Stimulated activated naive CD8-positive, alpha-beta T cell treated with anti-CD3 and anti-CD28 coated beads, Interleukin-15, Interleukin-2, amounts not matched to agents 100 U/mL and 50 U/mL, for 24 hours (primary cell): ENCODE measurements at places on chromosomes 2 and 18.

DNA sequence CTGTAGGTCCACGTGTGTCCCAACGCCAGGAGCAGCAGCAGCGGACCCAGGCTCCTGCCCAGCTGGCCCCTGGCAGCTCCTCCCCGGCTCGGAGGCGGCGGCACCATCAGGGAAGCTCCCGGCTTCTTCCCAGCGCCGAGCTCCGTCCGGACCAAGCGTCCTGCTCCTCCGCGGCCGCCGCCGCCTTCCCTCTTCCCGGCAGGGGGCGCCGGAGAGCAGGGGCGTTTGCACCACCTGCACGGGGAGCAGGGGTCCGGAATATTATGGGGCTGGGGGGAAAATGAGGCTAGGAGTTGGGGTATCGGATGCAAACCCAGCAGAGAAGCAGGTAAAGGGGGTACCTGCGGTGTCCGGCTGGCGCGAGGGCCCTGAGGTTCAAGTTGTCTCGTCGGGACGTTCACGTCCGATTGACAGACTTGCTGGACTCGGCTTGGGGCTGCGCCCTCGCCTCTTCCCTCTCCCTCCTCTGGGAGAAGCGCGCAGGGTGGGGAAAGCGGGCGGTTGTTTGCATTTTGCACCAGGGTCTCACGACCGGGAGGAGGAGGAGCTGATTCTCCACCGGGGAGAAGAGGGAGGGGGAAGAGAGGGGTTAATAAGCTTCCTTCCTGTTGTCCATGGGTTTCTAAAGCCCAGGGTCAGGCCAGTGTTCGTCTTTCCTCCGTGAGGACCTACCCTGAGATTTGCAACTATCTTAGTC, at the start of gene CCBE1:
Gene CCBE1 (minus strand): TSS at position 188 of the 697 bp plus-strand sequence.
- peak; percentile 73 for DNase-seq

DNA sequence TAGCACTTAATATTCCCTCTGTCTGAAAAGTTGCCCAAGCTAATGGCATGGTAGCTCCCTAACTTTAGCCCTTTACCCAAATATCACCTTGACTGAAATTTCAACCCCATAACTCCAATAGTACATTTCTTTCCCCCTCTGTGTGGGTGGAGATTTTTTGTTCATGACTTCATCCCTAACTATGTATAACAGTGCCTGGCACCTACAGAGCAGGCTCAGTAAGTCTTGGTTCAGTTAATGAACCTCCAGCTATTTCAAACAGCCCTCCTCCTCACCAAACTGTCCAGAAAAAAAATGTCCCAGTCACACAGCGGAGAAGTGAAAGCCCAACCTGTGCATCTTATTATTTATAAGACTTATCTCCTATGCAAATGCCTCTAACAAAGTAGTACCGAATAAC, 18.6 kb downstream of the BUB1 start:
- DNase-seq, result no peak

- DNase-seq, result no peak
Observed at GRCh38 chr2:202009019-202009481, 24.6 kb upstream of the FZD7 start.

DNA sequence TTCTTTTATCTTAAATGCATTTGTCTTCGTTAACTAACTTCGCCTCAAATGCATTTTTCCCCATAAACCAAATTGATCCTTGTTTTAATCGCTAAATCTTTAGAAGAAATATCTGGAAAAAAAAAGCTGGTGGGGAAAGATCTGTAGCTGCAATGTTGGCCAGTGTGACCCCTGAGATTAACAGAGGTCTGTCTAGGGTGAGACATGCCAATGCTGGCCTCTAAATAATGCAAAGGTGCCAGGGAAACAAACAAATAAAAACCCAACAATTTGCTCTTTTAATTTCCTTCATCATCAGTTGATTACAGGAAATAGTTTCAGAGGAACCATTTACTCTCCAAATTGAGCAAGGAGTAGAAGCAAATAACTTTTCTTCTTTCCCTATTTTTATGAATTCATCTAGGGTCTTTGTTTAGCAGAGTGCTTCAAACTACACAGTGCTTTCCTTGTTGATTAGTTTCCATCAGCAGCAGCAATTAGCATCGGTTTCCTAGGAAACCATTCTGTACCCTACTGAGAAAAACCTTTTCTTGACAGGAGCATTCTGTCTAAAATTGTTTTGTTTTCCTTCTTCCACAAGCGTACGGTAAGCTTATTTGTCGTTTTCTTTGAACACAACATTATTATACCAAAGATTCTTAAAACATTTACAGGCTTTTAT, 100.5 kb upstream of the UNC80 start:
- no peak for DNase-seq

GRCh38 chr2:172427256-172427989, at the start of gene ITGA6:
Gene ITGA6 (plus strand): TSS chr2:172427586.
- peak; percentile 75 for DNase-seq

- DNase-seq, result no peak
Observed at GRCh38 chr2:180698668-180699067, 281.7 kb upstream of the UBE2E3 start.

DNA sequence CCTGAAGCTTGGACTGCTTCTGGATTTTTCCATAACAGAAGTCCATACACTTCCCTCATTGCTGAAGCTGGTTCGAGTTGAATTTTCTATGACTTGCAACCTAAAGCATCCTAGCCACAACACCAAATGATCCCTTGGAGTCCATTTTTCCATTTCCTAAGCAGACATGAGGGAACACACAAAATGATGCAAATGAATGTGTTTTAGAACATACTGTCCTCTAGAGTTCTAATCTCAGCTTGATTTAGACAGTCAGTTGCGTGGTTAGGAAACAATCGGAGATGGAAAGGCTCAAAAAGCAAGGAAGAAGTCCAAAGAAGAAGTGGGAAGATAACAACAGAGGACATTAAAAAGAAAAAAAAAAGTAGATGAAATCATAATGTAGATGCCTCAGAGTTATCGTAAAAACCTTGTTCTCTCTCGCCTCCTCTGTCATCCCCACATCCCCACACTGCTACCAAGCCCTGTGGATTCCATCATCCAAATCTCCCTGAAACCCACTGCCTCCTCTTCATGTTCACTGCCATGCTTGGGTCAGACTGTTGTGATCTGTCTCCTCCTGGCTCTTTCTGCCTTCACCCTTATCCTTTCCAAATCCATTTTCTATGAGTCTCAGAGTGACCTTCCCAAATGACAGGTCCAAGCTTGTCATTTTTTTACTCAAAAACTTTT, 58.4 kb downstream of the TMEM247 start:
- no peak for DNase-seq

- DNase-seq, result no peak
Observed at GRCh38 chr2:174597009-174597344, 627 bp downstream of the WIPF1 start.

DNA sequence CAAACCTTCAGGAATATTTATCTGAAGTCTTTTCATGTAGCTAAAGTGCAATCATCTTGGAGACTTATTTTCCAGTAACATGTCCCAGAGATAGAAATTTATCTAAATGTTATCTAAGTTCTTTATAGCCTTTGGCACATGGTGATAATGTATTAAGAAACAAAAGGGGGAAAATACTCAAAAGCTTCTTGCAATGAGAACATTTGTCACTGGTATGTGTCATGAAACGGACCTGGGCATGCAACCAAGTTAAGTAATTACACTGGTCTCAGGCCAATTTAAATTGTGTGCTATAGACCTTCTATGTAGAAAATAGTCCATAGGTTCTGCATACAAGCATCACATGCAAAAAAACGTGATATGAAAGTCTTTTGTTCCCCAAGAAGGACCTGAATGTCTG, 136.2 kb downstream of the SLC8A1 start:
- no peak for DNase-seq

DNA sequence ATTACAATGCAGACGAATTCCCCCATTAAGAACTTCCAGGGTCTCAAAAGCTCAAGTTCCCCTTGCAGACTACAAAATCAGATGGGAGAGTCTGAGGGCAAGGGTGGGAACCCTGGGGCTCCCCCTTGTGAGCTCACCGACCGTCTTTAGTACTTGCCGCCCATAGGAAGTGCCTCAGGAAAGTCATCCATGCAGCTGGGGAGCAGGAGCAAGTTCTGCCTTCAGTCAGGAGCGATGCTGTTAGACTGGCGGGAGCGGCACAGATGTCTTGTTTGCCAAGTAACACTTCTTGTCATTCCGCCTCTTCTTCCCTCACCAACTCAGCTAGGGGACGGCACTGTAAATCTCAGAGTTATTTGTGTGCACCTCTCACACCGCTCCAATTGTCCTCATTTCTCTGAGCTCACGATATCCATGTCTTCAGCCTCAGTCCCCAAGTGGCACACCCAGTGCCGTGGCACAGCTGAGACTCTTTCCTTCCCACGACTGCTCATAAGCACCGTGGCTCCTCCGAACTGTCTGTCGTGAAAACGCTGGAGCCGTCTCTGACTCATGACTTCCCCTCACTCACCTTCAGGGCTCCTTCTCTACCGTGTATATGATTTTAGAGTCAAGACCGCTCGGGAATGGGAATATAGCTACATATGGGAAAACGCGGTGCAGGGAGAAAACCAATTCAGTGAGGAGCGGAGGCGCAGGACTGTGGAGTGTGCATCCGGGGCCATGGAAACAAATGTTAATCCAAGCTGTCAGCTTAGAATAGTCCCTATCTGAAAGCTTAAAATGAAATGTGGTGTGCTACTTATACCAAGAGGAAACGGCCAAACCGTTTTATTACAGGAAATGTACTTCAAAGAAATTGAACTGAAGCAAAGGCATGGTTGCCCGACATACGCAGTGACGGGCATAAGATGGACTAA, 34.0 kb downstream of the UXS1 start:
- DNase-seq, result peak; percentile 58

DNA sequence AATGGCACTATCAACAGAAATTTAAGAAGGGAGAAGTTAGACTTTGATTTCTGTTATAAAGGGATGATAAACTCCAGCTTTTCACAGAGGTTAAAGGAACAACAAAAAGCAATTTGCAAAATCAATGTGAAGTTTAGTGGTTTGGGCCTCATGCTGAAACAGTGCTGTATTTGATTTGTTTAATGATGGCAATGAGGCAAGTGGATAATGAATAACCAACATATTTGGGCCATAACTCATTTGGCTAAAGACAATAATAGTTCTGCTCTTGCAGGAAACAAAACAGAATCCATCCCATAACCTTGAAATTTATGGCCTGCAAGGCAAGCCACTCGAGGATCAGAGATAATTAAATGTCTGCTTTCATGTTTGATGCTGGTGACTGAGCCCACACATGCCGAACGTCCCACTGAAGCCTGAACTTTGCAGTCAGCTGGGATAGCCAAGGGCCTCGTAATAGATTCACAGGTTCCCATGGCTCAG, 56.5 kb downstream of the TPGS2 start:
- DNase-seq, result no peak

DNA sequence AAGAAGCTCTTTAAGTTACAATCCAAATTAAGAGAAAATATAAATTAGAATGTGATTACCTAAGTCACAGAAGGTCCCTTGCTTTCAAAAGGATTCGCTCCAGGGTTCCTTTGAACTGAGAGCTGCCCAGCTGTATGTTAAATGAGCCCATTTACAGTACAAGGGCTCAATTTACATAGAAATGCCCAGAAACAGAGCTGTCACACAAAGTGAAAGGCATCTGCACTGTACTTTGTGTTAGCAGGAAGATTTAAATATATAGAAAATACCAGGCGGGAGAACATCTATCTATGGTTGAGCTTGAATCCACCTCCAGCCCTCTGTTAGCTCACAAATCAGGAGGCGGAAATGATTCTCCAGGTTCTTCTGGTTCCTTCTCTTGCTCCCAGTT, 272.9 kb downstream of the PAX3 start:
- no peak for DNase-seq

DNA sequence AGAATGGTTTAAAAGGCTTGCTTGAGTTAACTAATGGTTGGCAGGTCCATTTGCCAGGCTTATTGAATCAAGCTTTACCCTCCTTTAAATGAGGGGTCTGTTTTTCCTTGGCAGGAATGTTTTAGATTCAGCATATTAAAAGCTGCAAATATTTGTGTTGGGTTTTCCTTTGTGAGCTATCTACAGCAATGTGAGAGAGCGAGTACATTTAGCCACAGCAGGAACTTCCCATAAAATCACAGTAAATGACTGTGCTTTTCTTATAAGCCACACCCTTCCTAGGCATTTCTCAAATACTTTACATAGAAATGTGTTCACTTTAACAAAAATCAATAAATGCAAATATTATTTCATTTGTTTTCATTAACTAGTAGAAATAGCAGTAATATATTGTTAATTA, 23.9 kb downstream of the CALCRL start:
- DNase-seq, result no peak

GRCh38 chr2:74779587-74780135, 54.3 kb upstream of the HK2 start:
- DNase-seq, result no peak

- DNase-seq, result no peak
Observed at GRCh38 chr2:176356251-176356650, 87.0 kb downstream of the MTX2 start.

GRCh38 chr2:623130-623922, 53.9 kb downstream of the TMEM18 start:
- DNase-seq, result no peak

- DNase-seq, result no peak
Observed at GRCh38 chr2:203808046-203808750, 59.4 kb upstream of the CTLA4 start.

GRCh38 chr2:101360232-101360631, 27.1 kb downstream of the CREG2 start:
- DNase-seq, result no peak

- no peak for DNase-seq
Observed at GRCh38 chr2:118264232-118264990, 176.1 kb downstream of the INSIG2 start.

- no peak for DNase-seq
Observed at GRCh38 chr2:60355849-60356261, 197.6 kb downstream of the BCL11A start.

GRCh38 chr2:51329512-51329911, 297.6 kb upstream of the NRXN1 start:
- DNase-seq, result no peak

GRCh38 chr2:60280238-60280637, 273.2 kb downstream of the BCL11A start:
- DNase-seq, result no peak

- DNase-seq, result no peak
Observed at GRCh38 chr2:224174521-224174920, 135.4 kb upstream of the SERPINE2 start.
